Kidney (tissue), 22 donors: ENCODE measurements at places on chromosomes 11 and 22.

- DNase-seq: no peak
Measured at GRCh38 chr22:19631899-19632667, 82.2 kb upstream of the SEPTIN5 start.

- DNase-seq: no peak
Measured at GRCh38 chr11:1990872-1991578, 6.6 kb downstream of the H19 start.

DNA sequence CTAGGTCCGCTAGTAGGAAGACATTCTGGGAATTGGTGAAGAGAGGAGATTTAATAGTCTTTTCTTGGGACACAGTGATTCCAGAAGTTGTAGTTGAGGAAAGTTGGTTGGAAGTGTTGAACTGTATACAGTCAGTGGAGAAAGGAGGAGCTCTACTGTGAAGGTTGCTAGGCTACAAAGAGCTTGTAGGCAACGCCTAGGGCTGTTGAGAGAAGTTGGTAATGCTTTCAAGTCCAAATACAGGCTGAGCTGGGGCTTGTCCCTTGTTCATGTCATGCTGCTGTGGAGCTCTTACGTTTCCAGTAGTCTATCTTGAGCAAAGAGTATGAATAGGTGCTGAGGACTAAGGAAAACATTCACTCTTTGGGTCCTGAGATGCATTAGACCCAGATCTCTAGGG lies 1.1 kb downstream of the TBCEL start:
- DNase-seq: peak; percentile 13

DNA sequence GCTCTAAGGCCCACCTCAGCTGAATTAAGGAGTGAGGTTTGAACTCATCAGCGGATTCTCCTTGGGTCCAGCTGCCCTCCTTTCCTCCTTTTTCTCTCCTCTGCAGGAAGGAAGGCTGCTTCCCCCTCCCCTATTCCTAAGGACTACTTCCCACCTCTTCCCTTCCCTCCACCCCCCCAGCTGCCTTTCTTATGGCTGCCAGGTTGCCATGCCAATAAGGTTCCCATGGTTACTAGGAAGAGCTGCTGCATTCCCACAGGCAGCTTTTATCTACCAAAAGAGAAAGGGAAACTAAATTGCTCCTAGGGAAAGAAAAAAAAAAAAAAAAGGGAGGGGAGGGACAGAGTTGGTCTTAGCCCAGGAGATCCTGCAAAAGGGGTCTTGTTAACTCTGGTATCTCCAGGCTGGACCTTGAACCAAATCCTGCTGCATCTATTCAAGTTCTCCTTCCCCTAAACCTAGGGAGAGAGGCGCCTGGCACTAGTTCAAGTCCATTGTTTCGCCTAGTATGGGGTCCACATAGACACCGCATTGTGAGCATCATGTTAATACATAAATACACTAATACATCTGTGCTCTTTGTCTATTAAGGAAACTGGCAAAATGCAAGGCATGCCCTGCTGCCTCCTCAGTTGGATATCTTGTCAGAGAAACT lies 21.2 kb upstream of the FEZ1 start:
- peak; percentile 76 for DNase-seq

DNA sequence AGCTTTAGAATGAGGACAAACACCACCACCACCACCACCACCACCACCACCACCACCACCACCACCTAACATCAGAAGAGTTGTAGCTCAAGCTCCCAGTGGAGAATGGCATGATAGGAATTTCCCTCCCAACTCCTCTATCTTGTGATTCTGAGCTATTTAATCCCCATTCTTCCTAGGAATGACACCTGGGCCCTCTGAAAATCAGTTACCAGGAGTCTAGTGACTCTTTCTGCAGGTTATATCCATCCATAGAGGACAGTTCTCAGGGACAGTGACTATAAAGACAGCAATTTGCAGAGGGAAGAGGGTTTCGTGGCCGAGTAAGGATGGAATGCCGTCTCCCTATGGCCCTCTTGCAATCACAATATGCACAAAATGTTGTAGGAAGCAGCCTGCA lies 27.8 kb downstream of the MYH9 start:
- DNase-seq: no peak

GRCh38 chr11:13119941-13120520 lies 110.9 kb downstream of the RASSF10 start:
- DNase-seq: peak; percentile 81

DNA sequence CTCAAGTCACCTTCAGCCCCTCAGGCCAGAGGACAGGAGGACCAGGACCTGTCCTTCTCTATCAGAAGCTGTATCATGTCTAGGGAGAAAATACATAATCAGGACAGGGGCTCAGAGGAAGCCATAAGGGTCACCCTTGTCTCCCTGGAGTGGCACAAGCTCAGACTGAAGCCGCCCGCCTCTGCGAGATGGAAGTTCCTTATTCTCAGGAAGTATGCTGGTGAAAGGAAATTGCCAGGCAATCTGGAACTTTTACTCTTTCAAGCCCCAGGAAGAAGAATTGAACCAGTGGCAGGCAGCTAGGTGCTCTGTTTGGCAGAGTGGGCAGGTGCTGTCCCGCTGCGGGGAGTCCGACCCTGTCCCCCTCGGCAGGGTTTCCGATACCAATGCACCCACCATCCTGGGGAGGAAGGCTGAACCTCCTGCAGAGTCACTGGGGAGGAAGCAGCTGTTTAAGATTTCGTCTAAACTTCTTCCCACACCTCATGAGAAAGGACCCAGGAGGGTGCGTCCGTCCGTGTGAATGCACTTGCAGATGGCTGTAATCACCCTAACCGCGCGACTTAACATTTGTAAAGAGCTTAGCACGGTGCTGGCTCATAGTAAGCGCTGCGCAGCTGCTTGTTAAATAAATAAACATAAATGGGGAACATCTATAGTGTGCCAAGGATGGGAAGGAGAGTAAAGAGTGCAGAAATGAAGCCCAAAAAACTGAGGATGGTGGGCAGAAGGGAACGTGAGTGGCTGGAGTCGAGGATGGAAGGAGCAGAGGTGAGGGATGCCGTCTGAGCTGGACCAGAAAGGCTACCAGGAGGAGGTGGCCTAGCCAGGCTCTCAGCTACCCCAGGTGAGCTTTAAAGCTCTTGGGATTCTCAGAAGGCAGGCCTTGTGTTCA lies 5.0 kb upstream of the ANO1 start:
- DNase-seq: peak; percentile 25

- DNase-seq: no peak
Measured at GRCh38 chr11:45880772-45881570, 4.5 kb upstream of the MAPK8IP1 start.

DNA sequence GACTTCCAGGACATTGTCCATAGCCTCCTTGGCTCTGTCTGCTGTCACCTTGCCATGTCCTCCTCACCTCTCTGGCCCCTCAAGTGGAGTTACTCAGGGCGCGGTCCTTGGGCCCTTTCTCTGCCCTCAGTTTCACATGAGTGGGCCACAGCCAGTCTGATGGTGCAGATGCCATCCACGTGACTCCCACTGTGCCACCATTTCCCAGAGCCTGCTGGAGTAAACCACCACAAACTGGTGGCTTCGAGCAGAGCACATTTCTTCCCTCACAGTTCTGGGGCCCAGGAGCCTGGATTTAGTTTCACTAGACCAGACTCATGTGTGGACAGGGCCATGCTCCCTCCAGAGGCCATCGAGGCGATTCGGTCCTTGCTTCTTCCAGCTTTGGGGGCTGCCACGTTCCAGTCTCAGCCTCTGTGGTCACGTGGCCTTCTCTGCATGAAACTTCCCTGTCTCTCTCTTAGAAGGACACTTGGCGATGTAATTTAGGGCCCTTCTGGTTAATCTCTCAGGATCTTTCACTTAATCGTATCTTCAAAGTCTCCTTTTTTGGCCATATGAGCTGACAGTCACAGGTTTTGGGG lies 14.6 kb downstream of the SMARCB1 start:
- DNase-seq: no peak

DNA sequence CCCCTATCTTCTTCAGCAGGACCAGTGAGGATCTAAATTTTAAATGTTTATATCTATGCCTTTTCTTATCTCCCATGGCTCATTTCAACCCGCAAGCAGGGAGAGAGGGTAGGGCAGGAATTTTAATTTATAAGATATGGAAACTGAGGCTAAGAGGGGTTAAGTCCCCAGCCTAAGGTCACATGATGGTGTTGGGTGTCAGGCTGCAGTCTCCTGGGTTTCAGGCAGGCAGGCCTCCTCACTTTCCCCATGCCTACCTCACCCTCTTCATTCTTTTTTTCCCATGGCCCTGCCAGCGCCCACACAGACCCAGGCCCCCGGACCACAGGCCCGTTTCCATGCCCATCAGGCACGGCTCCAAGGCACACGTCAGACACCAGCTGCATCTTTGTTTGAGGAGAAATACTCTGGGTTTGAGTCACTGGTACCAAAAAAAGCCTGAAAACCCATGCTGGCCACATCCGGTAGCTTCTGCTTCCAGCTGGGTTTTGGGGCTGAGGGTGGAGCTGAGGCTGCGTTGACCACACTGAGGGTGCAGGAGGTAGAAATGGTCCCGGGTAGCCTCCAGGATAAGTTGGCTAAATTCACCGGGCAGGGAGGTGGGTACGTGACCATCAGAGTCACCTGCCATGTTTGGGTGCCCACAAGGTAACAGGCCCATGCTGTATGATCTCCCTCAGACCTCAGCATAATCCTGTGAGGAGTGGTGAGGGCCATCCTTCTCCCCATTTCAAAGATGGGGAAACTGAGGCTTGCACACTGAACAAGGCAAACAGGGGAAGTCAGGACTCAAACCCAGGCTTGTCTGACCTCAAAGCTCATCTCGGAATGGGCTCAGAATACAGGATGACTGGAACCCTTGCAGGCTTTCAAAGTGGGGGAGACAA lies 7.5 kb downstream of the CRYBB1 start:
- no peak for DNase-seq

DNA sequence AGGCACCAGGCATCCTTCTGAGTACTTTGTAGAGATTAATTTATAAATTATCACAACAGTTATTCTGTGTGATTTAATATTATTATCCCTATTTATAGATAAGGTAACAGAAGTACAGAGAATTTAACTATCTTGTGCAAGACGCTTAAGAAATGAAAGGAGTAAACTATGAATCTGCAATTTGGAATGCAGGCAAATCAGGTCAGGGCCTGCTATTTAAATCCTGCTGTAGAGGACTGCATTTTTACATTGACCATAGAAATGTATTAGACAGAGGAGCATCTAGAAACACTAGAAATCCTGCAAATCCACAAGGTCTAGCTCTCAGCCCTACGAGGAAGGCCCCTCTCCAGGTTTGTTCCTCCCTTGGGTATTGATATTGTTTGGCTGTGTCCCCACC lies 336.2 kb downstream of the ETS1 start:
- no peak for DNase-seq

DNA sequence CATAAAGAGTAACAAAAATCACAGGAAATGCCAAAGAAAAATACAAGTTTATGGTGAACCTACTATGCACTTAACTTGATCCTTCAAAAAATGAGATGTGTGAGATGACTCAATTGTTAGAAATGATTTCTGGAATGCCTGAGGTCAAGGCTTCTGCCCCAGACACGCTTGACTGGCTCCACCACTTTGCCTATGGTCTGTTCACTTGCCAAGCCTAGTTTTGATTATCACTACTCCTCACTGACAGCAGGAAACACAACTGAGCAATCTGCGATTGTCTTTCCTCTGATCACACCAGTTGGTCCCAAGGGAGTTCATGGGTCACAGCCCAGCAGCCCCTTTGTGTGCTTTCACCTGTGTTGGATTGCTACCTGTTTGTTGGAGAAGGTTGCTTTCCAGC lies 20.6 kb upstream of the PRDM10 start:
- no peak for DNase-seq

GRCh38 chr11:72662036-72662435 lies 12.2 kb downstream of the PDE2A start:
- DNase-seq: no peak

GRCh38 chr22:45007391-45008185 lies 2.2 kb downstream of the PHF21B start:
- peak; percentile 81 for DNase-seq

- DNase-seq: peak; percentile 76
Measured at GRCh38 chr11:2428322-2428795, 16.0 kb downstream of the TRPM5 start.

DNA sequence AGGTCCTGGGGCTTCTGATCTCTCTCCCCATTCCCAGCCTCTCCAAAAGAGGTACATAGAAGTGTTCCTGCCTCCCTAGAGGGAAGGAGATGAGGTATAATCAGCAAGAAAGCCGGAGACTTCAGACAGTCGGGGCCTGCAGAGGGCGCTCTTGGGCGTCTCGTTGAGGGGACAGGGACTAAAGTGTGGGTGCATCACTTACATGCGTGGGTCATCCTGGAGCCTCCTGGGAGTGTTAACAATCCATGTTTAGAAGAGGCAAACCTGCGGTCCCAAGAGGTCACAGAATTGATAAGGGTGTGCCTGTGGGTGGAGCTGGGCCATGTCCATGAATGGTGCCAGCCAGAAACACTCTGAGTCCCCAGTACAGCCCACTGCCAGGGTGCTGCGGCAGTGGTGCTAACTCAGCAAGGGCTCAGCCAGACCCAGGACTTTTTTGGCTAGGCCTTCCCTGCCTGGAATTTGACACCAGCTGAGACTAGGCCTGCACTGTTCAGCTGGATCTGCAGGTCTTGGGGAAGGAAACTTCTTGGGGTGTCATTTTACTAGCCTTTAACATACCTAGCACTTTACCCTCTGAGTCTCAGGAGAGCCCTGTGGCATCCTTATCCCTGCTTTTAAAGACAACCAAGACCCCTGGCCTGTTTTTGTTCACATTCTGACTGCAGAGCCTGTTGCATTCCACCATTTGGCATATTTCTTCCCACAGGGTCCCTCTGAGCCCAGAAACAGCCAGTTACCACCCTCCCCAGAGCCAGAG lies 5.5 kb downstream of the YDJC start:
- DNase-seq: no peak

- no peak for DNase-seq
Measured at GRCh38 chr11:111513240-111513605, 1.0 kb upstream of the BTG4 start.

GRCh38 chr11:2094354-2095197 lies 44.6 kb downstream of the IGF2 start:
- no peak for DNase-seq

- no peak for DNase-seq
Measured at GRCh38 chr22:31230155-31230870, 18.2 kb downstream of the LIMK2 start.

- DNase-seq: no peak
Measured at GRCh38 chr11:106821291-106821690, 197.0 kb downstream of the GUCY1A2 start.

DNA sequence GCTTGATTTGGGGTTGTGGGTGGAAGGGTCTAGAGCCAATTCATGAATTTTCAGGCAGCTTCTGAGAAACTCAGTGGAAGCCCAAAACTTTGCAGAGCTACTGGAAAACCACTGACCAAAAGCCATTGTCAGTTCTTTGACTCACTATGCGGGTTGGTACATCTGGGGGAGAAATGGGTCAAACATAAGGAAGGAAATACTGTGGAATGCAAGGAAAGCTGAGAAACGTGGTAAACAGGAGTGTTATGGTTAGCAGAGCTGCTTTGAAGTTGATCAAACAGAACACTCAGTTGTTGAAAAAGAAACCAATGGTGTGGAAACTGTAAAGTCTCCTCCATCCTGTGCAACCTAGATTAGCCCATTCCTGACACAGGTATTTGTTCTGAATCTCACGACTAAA lies 6.3 kb upstream of the ABTB2 start:
- no peak for DNase-seq

DNA sequence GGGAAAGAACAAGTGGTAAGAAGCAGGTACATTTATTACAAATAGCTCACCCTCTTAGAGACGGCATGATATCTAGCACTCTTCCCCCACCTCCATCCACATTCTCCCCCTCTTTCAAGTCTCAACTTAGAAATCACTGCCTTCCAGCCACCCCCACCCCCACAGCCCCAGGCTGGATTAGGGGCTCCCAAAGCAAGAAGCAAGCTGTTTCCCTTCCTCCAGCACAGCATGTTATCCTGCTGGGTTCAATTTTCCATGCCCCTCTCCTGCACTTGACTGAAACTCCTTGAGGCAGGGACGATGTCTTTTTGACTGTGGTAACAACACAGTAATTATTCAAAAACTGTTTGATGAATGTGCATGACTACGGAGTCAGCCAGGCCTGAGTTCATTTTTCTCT lies 350.7 kb downstream of the LARGE1 start:
- DNase-seq: peak; percentile 49
